Memory B cell (primary cell): ENCODE measurements at places on chromosomes 5 and 9.

DNA sequence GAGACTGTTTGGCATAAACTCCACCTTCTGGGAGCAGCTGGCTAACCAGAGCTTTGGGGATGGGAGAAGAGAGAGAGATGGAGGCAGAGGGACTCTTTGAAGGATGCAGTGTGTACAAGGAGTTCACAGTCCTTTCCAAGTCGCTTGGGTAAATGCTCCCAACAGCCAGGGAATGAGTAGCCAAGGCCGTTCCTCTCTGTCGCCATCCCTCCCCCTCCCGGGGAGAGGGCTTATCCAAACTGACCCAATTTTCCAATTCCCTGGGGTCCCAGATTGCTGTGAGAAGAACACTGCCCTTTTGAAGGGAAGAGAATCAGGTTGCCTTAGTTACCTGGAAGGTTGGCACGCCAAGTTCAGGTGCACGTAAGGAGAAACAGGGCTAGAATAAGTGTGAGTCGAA, 7.9 kb downstream of the WWC1 start:
- DNase-seq = no peak

DNA sequence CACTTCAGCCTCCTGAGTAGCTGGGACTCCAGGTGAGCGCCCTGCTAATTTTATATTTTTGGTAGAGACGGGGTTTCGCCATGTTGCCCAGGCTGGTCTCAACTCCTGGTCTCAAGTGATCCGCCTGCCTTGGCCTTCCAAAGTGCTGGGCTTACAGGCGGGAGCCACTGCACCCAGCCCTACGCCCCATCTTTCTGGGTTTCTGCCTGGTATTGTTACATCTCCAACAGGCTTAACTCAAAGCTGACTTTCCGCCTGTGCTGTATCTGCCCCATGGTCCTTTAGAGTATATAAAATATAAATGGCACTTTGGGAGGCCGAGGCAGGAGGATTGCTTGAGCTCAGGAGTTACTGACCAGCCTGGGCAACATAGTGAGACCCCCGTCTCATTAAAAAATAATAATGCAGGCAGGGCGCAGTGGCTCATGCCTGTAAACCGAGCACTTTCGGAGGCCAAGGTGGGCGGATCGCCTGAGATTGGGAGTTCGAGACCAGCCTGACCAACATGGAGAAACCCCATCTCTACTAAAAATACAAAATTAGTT, 36.5 kb upstream of the GLDC start:
- no peak for DNase-seq

GRCh38 chr5:58786035-58786434, 203.2 kb downstream of the RAB3C start:
- DNase-seq = no peak

- DNase-seq = no peak
Measured at GRCh38 chr5:131994533-131995226, 16.8 kb downstream of the ACSL6 start.

DNA sequence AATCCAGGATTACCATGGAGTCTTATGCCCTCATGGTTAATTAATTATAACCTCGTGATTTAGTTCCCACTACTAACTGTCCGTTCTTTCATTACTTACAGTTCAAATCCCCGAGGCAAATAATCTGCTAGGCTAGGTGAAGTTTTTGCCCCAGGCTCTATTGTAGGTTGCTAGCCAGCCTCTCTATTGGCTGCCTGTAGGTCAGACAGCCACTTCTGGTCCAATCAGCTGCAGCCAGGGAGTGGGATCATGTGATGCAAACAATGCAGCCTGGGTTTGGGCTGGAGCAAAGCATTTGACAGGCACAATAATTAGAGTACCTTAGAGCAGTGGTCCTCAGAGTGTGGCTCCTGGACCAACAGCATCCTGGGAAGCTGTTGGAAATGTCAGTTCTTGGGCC, 17.7 kb downstream of the TMEM252 start:
- no peak for DNase-seq

DNA sequence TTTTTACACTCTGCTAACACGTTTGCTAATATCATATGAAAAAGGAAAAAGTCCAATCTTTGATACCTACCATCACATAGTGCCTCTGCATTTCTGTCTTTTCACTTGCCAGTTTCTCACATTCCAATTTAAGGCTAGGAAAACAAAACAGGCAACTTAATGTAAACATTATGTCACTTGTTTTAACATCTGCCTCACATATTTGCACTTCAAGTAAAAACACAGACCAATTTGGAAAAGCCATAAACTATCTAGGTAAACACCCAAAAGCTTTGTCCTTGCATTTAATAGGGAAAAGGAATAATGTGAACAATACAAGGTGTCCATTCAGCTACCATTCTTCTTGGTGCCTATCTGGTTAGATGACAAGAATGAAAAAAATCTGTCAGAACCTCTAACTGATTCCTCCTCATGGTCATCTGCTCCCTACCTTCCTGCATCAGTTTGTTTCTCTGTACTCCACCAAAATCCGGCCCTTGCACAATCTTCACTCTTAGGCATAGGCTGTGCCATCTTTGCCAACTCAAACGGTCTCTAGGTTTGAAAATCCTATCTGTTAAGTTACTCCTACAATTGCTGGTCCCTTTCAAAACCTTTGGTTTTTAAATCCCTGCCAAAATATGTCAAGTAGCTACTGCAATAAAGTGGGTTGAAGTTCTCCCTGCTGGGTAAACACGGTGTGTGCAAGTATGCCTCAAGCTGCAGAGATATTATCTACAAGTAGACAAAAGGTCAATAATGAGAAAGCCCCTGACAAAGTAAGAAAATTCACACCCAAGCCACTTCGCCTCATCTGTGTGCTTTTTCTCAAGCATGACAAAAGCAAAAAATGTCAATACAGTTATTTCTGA, 3.4 kb downstream of the TLE1 start:
- DNase-seq = no peak

DNA sequence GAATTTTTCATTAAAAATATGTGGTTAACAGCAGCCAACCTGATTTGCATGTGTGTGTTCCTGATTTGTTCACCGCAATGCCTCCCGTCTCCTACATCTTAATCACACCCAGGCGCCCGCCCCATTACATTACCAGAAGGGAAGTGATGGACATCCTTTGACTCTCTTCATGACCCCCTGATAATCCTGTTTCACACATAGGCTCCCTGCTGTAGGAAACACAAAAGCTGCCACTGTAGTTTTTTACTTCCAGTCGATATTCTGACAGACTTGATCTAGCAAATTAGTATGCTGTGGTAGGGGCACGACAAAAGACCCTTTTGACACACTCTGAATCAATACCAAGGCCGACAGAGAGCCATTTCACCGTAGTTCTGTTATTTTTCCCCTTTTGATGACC, 287.8 kb upstream of the ISL1 start:
- DNase-seq = no peak

- DNase-seq = no peak
Measured at GRCh38 chr9:82474235-82474634, 485.7 kb downstream of the SPATA31D1 start.

GRCh38 chr9:3526997-3527940, 1.5 kb upstream of the RFX3 start:
- DNase-seq = no peak

DNA sequence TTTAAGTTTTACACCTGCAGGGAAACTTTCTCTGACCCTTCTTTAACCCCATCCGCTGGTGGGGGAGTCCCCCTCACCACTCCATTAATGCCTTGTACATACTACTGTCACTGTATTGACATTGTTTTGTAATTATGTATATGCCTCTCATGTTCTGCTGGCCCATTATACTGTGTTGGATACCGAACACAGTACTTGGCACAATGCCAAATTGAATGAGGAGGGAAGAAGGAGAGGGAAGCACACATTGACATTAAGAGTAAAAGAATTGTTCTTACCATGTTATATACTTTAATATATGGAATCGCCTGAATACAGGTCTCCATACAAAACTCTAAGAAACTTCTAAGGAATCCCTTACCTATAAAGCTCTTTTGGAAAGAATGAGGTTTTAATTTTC, 73.6 kb upstream of the GRHPR start:
- no peak for DNase-seq

DNA sequence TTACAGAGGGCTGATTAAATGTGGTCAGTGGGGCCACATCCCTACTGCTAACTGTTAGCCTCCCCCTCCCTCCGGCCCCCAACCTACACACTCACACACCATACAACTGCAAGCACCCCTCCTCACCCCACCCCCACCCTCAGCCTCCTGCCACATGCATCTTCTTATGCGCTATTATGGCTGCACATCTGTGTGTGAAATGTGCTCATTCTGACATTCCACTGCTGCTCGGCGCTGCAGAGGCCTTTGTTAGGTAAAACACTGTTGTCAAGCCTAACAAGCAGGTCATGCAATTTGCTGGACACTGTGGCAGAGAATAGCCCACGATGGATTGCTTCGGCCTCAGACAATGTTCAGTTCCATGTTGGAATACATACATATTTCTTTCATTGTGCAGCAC, 173.6 kb downstream of the NR2F1-AS1 start:
- no peak for DNase-seq

- no peak for DNase-seq
Measured at GRCh38 chr5:31157720-31158119, 35.8 kb upstream of the CDH6 start.

DNA sequence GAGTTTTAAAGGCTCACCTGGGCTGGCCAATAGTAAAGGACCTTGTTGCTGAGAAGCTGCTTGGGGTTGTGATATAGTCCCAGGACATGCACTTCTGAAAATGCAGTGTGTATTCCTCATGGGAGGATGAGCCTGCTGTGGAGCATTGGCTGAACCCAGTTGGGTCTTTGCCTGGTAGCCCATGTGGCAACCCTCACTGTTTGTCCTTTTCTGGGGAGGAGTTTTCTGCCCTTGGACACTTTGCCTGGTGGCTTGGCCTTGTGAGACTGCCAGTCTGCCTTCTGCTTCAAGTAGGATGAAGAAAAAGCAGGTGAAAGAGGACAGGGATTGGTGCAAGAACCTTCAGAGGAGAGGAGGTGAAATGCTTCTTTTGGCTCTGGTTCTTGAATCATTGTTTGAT, 4.0 kb downstream of the TENT4A start:
- peak; percentile 3 for DNase-seq

DNA sequence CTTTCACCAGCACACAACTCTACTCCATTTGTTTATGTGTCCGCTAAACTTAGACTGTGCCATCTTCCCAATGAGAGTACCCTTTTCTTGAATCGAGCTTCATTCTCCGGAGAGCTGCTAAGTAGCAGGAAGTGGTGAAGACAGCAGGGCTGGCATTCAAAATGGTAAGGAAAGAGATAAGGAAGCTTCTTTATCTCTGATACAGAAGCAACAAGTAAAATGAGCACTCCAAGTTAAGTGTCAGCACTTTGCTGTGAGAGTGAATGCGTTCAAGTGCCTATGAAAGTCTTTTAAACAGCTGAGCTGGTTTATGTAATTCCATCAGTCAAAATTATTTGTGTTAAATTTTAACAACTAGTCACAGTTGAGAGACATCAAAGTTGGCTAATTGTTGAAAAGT, 386.8 kb upstream of the PTPRD start:
- no peak for DNase-seq

DNA sequence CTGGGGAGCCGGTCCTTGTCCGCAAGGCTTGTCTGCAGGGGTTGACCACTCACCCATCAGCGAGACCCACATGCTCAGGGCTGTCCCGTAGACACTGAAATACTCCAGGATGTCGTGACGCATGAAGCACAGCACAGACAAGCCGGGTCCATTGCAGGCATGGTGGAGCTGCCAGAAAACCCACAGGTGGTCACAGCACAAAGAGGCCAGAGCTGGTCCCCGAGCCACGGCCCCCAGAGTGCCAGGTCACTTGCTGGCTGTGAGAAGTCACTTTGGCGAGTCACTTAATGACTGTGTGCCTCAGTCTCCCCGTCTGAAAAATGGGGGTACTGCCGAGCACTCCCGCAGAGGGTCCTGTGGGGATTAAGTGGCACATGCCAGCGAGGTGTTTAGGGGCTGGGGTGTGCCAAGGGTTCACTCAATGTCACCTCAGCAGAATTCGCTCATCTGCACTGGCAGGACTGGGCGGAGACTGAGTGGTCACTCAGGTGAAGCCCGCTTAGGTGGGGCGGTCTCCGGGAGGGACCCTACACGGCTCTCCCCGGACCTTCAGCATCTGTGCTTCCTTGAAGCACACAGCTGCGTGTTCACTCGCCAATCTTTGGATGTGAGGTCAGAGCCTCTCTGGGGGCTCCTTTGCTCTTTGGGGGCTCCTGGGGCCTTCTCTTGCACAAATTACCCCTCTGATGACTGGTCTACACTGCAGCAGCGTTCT, 4.5 kb downstream of the MYMK start:
- no peak for DNase-seq

GRCh38 chr9:115013998-115014397, 83.6 kb upstream of the TNFSF8 start:
- peak; percentile 65 for DNase-seq

DNA sequence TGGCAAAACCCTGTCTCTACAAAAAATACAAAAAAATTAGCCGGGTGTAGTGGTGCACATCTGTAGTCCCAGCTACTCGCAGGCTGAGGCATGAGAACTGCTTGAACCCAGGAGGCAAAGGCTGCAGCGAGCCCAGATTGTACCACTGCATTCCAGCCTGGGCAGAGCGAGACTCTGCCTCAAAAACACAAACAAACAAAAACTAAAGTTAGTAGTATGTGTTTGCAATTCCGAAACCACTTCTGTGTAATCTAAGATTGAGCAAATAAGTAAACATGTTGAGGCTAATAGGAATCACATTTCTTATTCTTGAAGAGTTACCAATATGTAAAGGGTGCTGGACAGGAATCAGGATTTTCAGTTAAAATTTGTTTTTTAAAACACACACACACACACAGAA, 70.0 kb upstream of the SUSD1 start:
- no peak for DNase-seq

DNA sequence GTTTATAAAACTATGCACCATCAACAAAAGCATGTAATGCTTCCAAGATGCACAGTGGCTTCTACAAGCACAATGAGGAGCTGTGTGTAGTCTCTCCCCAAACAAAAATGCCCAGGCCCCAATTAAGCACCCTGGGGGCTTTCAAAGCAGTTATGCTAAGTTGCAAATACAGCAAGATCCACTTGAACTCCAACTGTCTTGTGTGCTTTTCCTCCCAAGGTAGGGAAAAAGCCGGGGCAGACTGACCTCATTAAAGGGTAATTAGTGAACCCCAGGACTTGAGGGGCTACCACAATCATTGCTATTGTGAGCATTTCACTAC, 13.1 kb downstream of the ZNF608 start:
- no peak for DNase-seq

DNA sequence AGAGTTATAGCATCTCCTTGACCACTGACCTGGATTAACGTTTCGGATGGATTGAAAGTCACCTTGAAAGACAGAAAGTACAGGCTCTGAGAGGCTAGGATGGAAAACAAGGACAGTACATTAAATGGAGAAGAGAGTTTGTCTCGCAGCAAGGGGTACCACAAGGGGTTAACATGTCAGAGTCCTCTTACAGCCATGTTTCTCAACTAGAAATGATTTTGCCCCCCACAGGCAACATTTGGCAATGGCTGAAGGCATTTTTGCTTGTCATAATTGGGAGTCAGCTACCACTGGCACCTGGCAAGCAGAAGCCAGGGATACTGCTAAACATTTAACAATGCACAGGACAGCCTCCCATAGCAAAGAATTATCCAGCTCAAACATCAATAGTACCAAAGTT, 90.8 kb upstream of the EQTN start:
- no peak for DNase-seq
